ENCODE measurements at places on chromosomes 7 and 10.

DNA sequence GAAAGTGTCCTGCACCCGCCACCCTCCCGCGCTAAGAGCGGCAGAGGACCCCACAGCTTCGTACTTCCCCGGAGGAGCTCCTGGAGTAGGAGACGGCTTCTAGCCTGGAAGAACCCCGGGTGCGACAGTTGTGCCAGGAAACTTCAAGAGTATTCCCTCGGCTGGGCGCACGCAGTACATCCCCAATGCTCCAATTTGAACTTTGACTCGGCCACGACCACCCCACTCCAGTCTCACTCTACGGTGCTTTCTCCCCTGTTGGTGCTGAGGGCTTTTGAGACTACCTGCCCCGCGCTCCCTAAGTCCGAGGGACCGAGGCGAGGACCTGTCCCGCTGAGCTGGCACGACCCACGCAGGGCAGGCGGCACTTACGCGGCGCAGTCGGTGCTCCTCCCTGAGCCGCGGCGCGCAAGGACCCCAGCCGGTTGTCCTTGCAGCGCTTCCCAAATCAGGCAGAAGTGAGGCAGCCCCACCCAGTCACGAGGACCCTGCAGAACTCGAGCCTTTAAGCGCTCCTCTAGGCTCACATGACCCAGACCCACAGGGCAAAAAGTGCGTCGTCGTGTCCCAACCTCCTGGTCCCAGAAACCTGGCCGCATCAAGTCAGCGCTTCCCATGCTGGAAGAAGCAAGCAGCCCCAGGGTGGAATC lies at the start of gene CPVL:
Gene CPVL, minus strand, starts transcription at position 481 of the 650 bp plus-strand sequence. CDS start 25,476 bp downstream, outside the sequence.
- no peak for DNase-seq

DNA sequence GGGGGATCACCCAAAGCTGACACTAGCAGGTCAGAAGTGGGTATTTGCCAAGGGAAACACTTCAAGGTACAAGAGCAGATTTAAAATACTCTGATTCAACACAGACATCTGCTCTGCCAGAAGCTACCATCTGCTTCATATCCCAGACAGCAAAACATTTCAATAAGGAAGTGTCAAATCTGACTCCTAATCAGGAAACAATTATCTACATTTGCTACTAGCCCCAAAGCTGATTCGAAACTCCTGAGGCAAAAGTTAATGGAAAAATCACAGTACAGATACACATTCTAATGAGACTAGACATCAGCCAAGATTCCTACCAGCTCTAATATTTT lies 48.9 kb downstream of the PARD3 start:
- no peak for DNase-seq

DNA sequence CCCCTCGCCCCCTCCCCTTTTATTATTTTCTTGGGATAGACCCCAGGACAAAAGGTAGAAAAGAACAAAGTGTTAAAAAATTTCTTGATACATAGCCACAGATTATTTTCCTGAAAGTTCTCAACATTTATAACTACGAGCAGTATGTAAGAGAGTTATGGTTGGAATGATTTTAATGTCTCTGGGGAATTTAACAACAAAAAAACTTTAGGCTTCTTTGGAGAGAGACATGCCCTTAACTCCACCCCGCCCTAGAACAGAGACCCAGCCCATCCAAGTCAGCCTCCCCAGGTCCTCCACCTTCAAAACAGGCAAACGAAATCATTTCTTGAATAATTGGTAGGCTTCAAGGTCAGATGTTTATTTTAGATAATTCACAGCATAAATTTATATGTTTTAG lies 97.1 kb downstream of the TCF7L2 start:
- no peak for DNase-seq

- peak; percentile 71 for DNase-seq
These were observed 33.8 kb upstream of the ZFAND2A start for GRCh38 chr7:1193593-1194424.

DNA sequence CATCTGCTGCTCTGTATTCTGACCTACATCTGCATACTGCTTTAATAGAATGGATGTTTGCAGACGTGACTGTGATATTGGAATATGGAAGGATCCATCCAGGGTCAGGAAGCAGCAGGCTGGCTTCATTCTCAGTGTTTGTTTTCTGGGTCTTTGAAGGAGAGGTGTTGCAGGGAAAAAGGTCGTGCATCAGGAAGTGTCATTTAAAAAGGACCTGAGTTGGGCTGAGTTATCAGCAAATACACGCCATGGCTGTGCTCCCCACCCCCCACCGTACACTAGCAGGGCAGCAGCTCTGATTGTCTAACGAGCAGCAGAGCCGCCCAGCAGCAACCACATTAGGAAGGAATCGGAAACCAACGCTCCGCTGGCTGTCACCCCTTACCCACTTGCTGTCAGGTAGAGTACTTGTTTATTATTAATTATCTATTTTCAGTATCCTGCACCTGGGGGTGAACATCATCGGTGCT lies 63.1 kb upstream of the STEAP1B start:
- DNase-seq = no peak

DNA sequence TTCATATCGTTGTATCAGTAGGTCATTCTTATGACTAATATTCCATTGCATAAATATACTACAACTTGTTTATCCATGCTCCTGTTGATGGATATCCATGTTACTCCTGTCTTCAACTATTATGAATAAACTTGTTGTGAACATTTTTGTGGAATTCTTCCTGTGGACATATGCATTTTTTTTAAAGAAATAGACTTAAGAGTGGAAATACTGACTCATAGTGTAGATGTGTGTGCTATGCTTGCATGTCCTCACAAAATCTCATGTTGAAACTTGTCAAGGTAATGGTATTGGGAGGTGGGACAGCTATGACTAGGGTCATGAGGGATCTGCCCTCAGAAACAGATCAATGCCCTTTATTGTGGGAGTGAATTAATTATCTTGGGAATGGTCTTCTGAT lies 240.5 kb upstream of the PRSS58 start:
- DNase-seq = no peak
